Right lobe of liver (tissue), 6 donors: ENCODE measurements at places on chromosomes 13 and 19. TPM values are rescaled to one million over a fixed set of nuclear protein-coding genes. Genes with fewer than 3 reads are reported as not detected.

GRCh38 chr19:16285769-16286498 is 38.7 kb upstream of the KLF2 start:
- no peaks in the 10 kb centered on the region for H3K4me1 ChIP-seq
- no peaks in the 10 kb centered on the region for H3K27me3 ChIP-seq
- DNase-seq: no peak
- no peaks in the 10 kb centered on the region for H3K36me3 ChIP-seq
- H3K4me3 ChIP-seq: no peak overlapping the region
- H3K27ac ChIP-seq: no peak overlapping the region

Gene ZNF536
- 0.25 TPM for total RNA-seq

Gene ACER1
- not detected for total RNA-seq

DNA sequence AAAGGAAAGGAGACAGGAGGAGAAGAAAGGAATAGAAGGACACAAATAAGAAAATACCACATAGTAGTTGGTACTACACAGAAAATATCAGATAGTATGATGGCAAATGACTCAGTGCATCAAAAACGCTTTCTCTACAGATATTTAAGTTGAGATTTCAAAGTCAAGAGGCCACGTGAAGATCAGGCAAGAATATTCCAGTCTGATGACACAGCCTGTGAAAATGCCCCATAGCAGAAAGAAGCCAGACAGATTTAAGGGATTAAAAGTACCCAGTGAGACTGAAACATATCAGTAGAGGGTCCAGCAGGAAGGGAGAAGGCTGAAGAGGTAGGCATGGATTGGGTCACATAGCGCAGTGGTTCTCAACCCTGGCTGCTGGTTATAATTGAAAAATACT is 113.7 kb downstream of the VWA8 start:
- peaks cover 2% of the 10 kb centered on the region for H3K36me3 ChIP-seq
- no peaks in the 10 kb centered on the region for H3K27me3 ChIP-seq
- H3K4me1 ChIP-seq: no peaks in the 10 kb centered on the region

- H3K27me3 ChIP-seq: no peaks in the 10 kb centered on the region
- no peaks in the 10 kb centered on the region for H3K36me3 ChIP-seq
- no peak for DNase-seq
- H3K4me3 ChIP-seq: no peak overlapping the region
- no peaks in the 10 kb centered on the region for H3K4me1 ChIP-seq
Measured at GRCh38 chr19:49816590-49816989, 1.5 kb upstream of the MED25 start.
